ENCODE measurements at places on chromosomes 16 and 17. TPM values are rescaled to one million over a fixed set of nuclear protein-coding genes. Genes with fewer than 3 reads are reported as not detected.

AATF gene
- total RNA-seq = 26.3 TPM

CLEC10A gene
- not detected for total RNA-seq

TNRC6C gene
- 9.6 TPM for total RNA-seq

GNG13 gene
- not detected for total RNA-seq

TPSG1 gene
- not detected for total RNA-seq

VMP1 gene
- total RNA-seq = 127 TPM

PIK3R5 gene
- not detected for total RNA-seq

BRD7 gene
- total RNA-seq = 23.7 TPM

TMEM100 gene
- 101 TPM for total RNA-seq

KRT39 gene
- total RNA-seq = not detected

SLC5A10 gene
- not detected for total RNA-seq

VTN gene
- total RNA-seq = 1.4 TPM

COIL gene
- 10.6 TPM for total RNA-seq

SREBF1 gene
- 113 TPM for total RNA-seq

CACNA1G gene
- total RNA-seq = 0.96 TPM

AANAT gene
- not detected for total RNA-seq

RASD1 gene
- 2.5 TPM for total RNA-seq

HS3ST2 gene
- total RNA-seq = not detected

Measured in epithelial cell of alveolus of lung (primary cell).